Activated naive CD4-positive, alpha-beta T cell (primary cell): ENCODE measurements at places on chromosomes 5 and 9.
A peak's percentile ranks its signal among the peaks of the same experiment; 100 is the strongest.

- no peak for DNase-seq
Measured at GRCh38 chr5:10600626-10601245, 36.9 kb downstream of the ANKRD33B start.

- no peak for DNase-seq
Measured at GRCh38 chr9:4370501-4370900, 70.6 kb upstream of the GLIS3 start.

GRCh38 chr9:80028501-80028900, 456.7 kb downstream of the TLE4 start:
- DNase-seq, result no peak

- peak; percentile 29 for DNase-seq
Measured at GRCh38 chr9:72280913-72281500, 84.0 kb downstream of the ZFAND5 start.

DNA sequence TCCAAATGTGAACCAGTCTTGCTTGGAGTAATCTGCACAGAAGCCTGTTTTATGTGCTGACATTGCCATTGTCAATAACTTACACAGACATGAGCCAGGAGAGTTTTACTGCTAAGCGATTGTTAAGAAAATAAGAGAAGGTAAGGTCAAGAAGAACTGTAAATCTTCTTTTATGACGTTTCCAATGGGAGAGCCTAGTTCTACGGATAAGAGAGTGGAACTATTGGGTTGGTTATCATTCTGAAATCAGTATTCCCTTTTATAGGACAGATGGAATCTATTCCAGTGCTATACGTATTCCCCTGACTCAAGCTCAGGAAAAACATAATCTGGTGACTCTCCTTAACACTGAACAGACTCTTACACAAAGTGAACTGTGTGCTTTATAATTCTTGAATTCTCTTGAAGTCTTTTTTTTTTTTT, 137.9 kb upstream of the OTULINL start:
- DNase-seq, result no peak

DNA sequence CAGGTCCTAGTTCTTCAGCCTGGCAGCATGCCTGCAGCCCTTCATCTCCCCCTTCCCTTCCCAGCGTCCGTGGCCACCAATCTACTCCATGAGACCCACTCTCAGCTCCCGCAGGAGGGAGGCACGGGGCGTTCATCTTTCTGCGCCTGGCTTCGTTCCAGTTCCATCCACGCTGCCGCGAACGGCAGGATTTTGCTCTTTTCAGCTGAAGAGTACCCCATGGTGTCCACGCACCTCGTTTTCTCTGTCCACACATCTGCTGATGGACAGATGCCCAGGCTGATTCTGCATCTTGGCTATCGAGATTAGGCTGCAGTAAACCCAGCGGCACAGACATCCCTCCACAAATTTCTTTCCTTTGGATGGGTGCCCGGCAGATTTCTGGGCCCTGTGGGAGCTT, 30.5 kb upstream of the NKD2 start:
- no peak for DNase-seq

DNA sequence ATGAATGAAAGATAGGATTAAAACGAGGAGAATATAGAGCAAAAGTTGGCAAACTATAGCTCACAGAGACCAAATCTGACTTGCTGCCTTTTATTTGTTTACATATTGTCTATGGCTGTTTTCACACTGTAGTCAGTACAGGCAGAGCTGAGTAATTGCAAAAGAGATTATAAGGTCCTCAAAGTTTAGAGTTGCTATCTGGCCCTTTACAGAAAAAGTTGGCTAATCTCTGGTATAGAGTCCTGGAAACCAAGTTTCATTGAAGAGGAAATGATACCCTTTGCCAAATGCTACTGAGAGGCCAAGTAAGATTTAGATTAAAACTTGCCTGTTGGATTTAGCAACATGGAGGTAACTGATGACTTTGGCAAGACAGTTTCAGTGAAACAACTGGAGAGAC, 36.0 kb downstream of the LYRM7 start:
- no peak for DNase-seq

- no peak for DNase-seq
Measured at GRCh38 chr9:136003411-136004218, 42.4 kb upstream of the UBAC1 start.

- no peak for DNase-seq
Measured at GRCh38 chr5:124655921-124656511, 90.4 kb downstream of the ZNF608 start.

DNA sequence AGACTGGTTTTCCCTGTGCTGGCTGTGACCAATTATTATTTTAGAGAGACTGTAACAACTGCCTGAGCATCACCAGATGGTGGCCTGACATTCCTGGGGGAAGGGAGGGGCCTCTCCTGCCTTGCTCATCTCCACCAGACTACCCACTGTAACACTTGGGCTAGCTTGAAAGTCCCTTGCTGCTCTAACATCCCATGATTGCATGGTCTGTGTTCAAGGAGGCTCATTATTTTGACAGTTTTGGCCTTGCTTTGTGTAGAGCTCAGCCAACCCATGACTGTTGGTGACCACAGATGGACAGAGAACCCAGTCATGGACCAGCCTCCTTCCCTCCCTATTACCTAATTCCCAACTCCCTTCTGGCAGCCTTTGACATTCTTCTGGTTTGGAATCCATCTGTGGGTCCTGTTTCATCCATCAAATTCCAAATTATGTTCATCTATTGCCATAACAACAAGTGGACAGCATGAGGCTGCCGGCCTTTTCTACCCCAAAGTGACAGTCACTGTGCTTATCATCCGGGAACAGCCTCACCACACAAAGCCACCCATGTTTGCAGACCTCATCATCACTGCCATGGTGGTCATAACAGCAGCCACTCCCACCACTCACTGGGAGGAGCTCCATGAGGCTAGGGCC, 49.0 kb upstream of the ICE1 start:
- no peak for DNase-seq
